Cerebellar cortex (tissue), 1 donor: ENCODE measurements at places on chromosomes 16 and 17.
A peak's percentile ranks its signal among the peaks of the same experiment; 100 is the strongest.

DNA sequence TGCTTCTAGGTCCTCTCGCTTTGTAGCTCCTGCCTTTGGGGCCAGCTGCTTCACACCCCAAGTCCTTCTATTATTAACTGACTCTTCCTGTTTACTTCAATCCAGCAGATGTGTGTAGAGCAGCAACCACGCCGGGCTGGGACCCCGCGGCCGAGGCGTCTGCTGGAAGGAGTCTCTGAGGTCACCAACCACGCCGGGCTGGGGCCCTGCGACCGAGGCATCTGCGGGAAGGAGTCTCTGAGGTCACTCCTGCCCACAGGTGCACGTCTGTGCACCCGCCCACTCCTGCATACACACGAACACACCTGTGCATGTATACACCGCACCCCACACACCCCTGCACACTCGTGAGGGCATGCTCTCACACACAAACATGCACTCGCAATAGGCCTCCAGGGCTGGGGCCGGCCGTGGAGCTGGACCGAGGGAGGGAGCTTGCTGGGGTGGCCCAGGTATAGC is 7.8 kb upstream of the TEX19 start:
- no peak for DNase-seq

GRCh38 chr17:8016632-8017424 is 14.4 kb downstream of the GUCY2D start:
- DNase-seq, result peak; percentile 50

DNA sequence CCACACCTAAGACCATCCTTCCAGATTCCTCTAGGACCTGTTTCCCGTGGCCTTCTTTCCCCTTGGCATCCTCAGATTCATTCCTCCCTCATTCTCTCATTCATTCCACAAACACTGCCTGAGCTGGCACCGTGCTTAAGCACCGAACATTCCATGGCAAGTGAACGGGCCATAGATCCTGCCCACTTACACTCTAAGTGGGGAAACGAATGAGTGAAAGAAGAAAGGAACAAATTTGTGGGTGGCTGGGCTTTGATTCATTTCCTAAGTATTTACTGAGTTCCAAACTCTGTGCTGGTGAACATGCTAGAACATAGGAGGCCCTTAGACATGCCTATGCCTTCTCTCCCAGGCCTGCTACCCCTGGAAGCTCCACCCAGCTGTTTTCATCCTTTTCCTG is 30.0 kb downstream of the SRCIN1 start:
- DNase-seq, result no peak

- DNase-seq, result peak; percentile 65
These were observed 140.5 kb downstream of the SEC14L1 start for GRCh38 chr17:77281122-77281903.

- no peak for DNase-seq
These were observed 46.6 kb upstream of the LYRM9 start for GRCh38 chr17:27939474-27940465.

DNA sequence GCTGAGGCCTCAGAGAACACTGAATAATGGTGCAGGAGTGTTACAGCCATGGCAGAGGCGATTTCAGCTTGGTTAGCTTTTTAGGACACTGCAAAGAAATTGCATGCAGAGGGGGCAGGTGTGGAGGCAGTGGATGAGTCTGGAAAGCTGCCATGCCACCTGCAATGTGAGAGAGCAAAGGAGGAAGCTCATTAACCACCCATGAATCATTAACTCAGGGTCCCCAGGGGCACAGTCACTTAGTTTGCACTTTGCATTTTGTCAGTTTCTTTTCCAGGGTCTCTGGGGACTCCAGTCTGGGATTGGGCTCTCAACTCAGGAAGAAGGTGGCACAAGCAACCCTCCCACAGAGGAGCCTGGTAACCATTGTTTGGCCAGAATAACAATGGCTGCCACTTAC is 132.9 kb downstream of the USP31 start:
- no peak for DNase-seq

- no peak for DNase-seq
These were observed 93.4 kb downstream of the SSH2 start for GRCh38 chr17:29836643-29837042.
